ENCODE measurements at places on chromosomes 5 and 9. TPM values are rescaled to one million over a fixed set of nuclear protein-coding genes. Genes with fewer than 3 reads are reported as not detected.

DNA sequence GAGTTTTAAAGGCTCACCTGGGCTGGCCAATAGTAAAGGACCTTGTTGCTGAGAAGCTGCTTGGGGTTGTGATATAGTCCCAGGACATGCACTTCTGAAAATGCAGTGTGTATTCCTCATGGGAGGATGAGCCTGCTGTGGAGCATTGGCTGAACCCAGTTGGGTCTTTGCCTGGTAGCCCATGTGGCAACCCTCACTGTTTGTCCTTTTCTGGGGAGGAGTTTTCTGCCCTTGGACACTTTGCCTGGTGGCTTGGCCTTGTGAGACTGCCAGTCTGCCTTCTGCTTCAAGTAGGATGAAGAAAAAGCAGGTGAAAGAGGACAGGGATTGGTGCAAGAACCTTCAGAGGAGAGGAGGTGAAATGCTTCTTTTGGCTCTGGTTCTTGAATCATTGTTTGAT is 4.0 kb downstream of the TENT4A start:
- DNase-seq: no peak

Gene RICTOR
- 12.1 TPM for total RNA-seq

Gene ZNF454
- total RNA-seq: 2.8 TPM

Gene WDR31
- total RNA-seq: 0.21 TPM

GRCh38 chr5:158393457-158393856 is 534.5 kb upstream of the CLINT1 start:
- DNase-seq: no peak

Gene PTCD2
- 0.85 TPM for total RNA-seq

DNA sequence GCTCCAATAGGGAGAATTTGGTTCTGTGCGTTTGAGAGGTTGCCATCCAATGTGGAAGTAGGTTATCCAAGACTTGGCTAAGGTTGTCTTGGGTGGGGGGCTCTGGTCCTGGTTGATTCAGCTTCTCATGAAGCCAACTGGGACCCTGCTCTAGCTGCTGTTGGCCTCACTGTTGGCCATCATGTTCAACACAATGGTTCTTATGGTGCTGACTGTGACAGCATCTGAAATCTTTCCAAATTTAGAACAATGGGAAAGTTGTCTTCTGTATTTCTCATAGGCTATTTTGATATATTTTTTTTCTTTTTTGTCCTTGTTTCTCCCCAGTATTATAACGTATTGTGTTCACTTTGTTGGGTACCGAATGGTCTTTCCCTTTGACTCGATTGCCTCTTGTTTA is 71.9 kb downstream of the GDNF start:
- DNase-seq: no peak

- no peak for DNase-seq
Measured at GRCh38 chr5:127839496-127840197, 136.5 kb downstream of the CCDC192 start.

DNA sequence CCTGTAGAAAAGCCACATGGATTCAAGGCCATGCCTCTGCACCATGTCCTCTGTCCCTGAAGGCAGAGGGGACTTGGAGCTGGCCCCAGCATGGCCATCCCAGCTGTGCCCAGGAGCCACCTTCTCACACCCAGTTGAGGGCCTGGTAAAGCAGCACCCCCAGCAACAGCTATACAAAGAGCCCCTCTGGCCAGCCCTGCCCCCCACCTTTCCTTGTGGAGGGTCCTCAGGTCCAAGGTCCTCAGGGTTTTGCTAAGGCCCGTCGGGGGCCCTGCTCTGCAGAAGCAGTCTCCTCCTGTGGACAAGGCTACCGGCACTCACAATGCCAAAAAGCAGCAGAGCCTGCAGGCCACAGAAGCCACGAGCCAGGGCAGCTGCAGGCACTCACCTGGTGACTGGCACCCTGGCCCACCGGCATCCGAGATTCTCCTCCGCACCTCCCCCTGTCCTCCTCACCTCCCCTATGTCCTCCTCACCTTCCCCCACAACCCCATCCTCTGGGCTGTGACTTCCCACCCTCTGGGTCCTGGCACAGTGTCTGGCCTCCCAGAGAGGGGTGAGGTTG is 39.9 kb upstream of the LPCAT1 start:
- no peak for DNase-seq

Gene LAMC3
- total RNA-seq: 1.6 TPM

DNA sequence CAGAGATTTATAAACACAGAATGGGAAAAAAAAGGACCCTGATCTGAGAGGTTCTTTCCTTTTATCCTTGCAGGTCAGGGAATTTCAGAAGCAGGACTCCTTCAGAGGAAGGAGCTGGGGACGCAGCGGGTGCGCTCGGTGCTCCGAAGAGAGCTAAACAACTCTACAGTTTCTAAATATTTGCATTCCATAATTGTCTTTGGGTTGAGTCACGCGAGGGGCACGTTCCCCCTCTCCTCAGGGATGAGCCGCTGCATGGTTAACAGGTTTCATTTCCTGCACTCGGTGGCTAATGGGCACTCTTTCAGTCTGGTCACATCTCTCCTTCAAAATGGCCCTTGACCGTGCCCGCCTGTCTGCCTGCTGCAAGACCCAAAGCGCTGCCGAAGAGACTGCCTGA is 165.0 kb upstream of the HMHB1 start:
- DNase-seq: no peak

Gene PSD2
- not detected for total RNA-seq

DNA sequence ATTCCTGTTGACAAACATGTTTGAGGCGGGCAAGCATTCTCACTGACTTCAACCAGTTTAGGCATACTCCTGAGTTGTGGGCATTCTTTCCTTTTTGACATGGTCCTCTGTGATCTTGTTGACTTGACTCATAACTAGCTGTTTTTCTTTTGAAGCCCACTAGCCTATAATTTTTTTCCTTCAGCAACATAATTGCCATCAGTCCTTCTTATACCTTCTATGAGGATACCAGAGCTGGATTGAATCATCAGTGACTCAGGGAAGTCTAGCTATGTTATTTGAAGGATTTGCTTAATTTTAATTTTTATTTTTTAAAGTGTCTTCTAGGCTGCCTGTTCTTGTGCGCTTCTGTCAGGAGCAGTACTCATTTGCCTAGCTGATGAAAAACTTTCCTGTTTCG is 259.5 kb downstream of the NR3C1 start:
- DNase-seq: no peak
